ENCODE measurements at places on chromosomes 12 and 14. TPM values are rescaled to one million over a fixed set of nuclear protein-coding genes. Genes with fewer than 3 reads are reported as not detected.

KRT78 gene
- not detected for total RNA-seq

OTOGL gene
- total RNA-seq, result 0.27 TPM

LTBP2 gene
- total RNA-seq, result 16.0 TPM

SERPINA10 gene
- total RNA-seq, result not detected

CCDC177 gene
- total RNA-seq, result not detected

ACTR10 gene
- total RNA-seq, result 77.2 TPM

RILPL1 gene
- 116 TPM for total RNA-seq

PLEKHG3 gene
- 22.0 TPM for total RNA-seq

LUM gene
- 52.0 TPM for total RNA-seq

- DNase-seq, result no peak
Measured at GRCh38 chr12:68454892-68455291, 122.7 kb upstream of the MDM1 start.

DNA sequence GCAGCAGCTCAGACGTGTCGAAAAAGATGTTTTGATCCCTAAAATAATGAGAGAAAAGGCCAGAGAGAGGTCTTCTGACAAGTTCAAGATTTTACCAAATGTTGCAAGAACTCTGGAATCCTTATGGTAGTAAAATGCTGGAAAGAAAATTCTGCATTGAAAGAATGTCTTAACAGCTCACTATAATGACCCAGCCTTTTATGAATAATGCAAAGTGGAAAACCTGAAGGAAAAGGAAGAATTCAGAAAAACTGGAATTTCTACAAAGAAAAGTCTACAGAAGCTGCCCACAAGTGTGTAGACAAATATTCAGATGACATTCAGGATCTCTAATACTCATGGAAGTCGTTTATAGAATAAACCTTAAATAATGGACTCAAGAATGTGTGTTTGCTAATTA lies 1.8 kb upstream of the CCDC88C start:
- no peak for DNase-seq

DNA sequence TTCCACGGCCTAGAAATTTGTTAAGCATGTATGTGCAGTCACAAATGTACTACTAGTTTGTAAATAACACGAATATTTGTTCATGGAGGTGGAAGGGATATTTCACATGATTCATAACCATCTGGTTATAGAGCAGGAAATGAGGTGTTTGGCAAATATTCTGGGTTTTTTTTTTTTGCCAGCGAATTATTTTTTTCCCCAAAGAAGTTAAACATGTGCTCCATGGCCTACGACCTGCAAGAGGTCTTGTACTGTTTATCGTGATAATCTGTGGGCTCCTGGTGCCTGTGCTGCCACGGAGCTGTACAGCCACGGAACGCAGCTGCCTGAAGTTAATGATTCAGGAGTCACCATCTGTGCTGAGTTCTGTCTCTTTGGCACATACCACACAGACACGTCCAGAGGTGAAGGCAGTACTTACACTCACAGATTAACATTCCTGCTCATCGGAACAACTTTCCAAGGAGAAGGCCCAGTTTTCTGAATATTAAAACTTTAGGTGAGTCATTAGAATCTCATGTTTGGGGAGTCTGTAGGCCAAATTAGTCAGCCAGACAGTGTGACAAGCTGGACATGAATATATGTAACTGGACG lies 156.3 kb downstream of the TMX1 start:
- peak; percentile 35 for DNase-seq

GRCh38 chr14:81221579-81222102 lies 882 bp upstream of the GTF2A1 start:
- no peak for DNase-seq

GRCh38 chr12:8154526-8154925 lies 2.3 kb upstream of the ZNF705A start:
- no peak for DNase-seq

- DNase-seq, result no peak
Measured at GRCh38 chr12:46522071-46522470, 149.5 kb upstream of the SLC38A2 start.

GRCh38 chr12:19242581-19242980 lies 113.0 kb downstream of the PLEKHA5 start:
- DNase-seq, result no peak

GRCh38 chr14:100710826-100711462 lies 15.7 kb upstream of the DLK1 start:
- peak; percentile 51 for DNase-seq

DNA sequence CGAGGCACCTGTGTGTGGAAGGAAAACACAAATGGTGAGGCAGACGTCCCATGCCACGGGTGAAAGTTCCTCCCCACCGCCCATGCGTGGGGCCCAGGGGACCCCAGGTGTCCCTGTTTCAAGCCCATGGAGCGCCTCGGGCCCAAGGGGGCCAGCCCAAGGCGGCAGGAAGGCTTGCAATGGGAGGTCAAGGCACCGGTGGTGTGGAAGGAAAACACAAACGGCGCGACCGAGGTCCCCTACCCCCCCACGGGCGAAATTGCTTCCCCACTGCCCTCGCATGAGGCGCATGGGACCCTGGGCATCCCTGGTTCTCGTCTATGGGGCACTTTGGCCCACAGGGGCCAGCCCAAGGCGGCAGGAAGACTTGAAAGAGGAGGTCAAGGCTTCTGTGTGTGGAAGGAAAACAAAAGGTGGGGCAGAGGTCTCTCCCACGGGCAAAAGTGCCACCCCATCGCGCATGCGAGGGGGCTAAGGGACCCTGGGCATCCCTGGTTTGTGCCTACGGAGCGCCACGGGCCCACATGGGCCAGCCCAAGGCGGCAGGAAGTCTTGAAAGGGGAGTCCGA lies 379.4 kb downstream of the ALG10 start:
- peak; percentile 8 for DNase-seq

- no peak for DNase-seq
Measured at GRCh38 chr12:57918147-57918546, 23.2 kb upstream of the ATP23 start.

GRCh38 chr12:93980711-93981110 lies 167.7 kb upstream of the PLXNC1 start:
- no peak for DNase-seq

- DNase-seq, result peak; percentile 70
Measured at GRCh38 chr12:95446506-95446900, 27.4 kb upstream of the METAP2 start.

GRCh38 chr12:94416613-94417012 lies 43.1 kb downstream of the CEP83 start:
- DNase-seq, result no peak

GRCh38 chr14:50839048-50839447 lies 8.1 kb upstream of the NIN start:
- DNase-seq, result no peak

DNA sequence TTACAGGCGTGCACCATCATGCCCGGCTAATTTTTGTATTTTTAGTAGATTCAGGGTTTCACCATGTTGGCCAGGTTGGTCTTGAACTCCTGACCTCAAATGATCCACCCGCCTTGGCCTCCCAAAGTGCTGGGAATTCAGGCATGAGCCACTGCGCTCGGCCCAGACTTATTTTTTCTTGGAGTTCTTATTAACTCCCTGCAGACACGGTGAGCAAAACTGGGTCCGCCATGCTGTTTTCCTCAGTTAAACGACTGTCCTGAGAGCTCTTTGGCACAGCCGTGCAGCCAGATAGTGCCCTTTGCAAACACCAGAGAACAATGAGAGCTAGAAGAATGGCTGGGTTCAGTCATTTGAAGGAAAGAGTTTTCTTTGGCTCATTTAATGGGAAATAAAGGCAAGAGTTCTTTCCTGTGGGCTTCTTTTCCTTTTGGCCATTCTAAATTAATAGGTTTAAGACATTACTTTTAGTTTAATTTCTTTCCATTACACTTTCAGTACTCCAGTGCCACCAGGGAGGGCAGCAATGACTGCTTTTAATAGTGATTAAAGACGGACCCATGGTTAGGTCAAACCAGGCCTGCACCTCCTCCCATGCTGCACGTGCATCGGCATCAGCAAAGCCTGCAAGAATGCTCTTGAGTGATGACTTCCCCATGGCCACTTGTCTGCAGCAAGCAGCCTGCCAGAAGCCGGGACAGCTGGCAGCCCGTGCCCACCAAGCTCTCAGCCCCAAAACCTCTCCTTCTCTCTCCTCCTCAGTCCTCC lies 60.7 kb downstream of the VCPKMT start:
- DNase-seq, result peak; percentile 44

GRCh38 chr12:10747730-10748129 lies 24.6 kb upstream of the YBX3 start:
- no peak for DNase-seq

DNA sequence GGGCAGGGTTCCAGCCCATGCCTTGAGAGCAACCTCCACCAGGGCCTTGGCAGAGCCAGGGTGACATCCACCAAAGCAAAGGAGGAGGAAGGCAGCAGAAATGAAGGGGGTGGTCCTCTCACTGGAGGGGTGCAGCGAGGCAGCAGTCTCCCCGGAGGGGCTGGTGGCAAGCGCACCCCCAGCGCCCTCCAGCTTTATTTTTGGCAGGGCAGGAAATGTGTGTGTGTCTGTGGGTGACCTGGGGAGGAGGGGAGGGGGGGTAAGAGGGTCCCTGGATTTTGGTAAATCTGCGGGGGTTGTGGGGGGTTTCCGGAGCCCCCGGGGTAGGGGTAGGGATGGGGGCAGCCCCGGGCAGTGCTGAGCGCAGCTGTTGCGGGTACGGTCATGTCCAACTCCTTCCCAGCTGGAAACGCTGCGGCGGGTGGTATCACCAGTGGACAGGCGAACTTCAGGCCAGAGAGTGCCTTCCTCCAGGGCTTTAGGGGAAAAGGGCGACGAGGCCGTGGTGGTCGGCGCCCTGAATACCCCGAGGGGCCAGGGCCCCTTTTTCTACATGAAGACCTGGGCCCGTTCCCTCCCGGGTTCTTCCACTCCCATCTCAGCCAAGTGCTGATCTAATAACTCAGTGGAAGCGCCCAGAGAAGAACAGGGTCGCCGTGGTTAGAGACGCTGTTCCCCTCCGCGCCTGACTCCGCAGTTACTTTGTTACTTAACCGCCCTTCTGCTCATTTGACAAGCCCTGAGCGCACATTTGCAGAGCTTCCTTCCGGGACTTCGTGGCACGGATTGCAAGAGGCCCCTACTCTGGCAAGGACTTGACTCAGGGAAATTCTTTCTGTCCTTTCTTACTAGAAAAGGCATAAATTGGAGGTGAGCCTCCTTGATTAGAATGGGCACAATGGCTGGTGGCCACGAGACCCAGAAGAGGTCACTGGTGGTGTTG lies 55.2 kb downstream of the FOS start:
- peak; percentile 62 for DNase-seq

DNA sequence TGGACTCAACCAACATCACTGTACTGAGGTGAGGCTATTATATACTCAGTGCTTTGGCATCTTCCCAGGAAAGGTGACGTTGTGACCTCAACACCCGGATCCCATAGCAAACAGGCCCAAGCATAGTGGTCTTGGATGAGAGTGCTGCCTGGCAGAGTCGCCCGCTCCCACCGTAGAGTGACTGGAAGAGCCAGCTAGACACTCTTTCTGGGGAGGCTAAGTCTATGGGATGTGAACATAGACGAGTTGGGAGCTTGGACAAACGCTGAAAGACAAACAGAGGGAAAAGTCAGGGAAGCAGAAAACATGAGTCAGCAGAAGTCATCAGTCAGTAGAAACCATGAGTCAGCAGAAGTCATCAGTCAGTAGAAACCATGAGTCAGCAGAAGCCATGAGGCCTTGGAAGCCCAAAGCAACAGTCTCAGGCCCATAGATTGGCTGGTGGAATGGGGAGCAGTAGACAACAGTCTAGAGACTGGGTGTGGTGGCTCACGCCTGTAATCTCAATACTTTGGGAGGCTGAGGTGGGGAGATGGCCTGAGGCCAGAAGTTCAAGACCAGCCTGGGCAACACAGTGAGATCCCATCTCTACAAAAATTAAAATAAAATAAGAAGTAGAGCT lies 66.4 kb upstream of the MAP1LC3B2 start:
- no peak for DNase-seq

DNA sequence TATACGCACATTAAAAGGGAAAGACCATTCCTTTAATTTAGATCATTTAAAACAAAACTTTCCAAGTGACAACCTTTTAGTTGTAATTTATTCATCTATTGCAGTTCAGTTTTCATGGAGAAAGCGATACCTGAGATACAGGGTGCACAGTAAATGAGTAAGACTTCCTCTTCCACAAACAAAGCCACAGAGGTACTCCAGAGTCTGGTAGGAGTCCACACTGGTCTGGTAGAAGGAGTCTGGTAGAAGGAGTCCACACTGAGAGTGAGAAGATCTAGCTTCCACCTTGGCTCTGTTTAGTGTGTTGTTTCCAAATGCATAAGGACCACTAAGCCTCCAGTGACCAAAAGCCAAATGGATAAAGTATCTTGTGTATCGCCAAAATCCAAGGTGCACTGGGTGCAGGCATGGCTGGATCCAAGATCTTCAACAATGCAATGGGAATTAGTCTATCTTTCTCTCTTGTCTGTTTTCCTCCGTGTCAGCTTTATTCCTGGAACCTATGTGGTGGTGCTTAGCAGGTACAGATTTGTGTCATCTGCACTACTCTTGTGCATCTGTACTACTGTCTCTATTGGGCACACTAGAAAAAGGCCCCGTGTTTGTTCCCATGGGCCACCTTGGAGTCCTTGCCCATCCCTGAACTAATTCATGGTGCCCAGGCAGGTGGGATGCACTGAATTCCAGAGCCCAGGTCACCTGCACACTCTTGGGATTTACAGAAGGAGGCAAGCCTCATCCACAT lies 331.1 kb downstream of the BCL11B start:
- DNase-seq, result no peak

DNA sequence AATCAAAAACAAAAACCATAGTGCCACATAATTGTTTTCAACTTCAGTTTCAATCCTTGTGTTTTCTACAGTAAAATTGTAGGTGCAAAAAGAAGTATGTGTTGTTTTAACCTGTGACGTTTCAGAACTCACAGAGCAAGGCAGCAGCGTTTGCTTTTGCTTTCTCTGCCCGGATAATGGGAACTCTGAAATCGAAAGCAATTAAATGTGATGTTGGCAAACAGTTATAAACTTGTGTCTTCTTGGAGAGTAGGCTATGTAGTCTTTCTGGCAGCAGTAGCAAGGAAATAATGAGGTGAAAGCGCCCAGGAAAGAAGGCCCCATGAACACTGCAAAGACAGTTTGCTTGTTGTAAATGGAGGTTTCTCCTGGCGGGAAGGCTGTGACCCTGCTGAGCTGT lies 39.1 kb downstream of the FNTB start:
- DNase-seq, result no peak

- DNase-seq, result no peak
Measured at GRCh38 chr14:66038212-66038611, 448.0 kb upstream of the CCDC196 start.

DNA sequence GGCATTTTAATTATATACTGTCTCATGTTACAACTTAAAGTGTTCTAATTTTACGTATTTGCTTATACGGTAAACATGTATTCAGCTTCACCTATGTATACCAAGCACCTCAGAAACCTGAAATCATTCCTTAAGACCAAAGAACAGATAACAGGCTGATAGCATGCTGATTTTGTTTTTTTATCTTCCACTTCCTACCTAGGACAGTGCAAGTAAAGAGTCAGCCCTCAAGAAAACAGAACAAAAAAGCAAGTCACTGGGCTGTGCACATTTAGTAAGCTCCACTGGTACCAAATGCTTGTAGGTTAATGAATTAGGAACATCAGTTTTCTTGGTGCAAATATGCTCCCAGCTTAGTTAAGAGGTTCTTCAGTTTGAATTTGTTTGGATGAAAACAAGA lies 611.3 kb downstream of the VRK1 start:
- no peak for DNase-seq
